Smooth muscle cell of the brain vasculature (primary cell): ENCODE measurements at places on chromosomes 2 and 18.

DNA sequence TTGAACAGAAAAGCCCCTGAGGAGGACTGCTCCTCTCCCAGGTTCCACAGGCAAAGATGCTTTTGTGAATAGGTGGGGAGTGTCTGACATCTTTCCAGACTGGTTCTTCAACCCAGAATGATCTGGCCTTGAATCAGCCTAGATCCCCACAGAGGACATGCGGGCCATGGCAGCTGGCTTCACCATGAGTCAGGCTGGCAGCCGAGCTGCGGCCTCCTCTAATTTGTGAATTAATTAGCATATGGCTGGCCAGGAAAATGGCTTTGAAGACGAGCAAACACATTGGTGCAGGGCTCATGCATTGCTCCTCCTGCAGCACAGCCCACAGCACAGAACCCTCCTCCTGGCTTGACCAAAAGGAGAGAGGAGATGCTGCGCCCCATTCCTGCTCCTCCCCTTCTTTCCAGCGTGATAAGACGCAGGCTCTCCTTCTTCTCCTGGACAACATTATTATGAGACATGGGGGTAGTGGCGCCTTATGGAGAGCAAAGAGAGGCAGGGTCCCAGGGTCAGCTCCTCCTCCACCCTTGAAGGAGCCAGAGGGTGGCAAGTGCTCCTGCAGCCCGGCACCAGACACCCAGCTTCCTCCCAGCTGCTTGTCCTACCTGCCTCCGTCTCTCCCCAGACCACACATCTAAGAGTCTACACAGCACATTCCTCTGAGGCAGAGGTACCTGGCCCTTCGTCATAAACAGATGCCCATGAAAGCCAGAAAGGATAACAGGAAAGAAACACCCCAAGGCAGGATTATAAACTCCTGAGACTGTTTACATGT lies 66.7 kb downstream of the EDAR start:
- DNase-seq, result no peak

- no peak for DNase-seq
Observed at GRCh38 chr2:164662868-164663631, 41.8 kb upstream of the GRB14 start.

- no peak for DNase-seq
Observed at GRCh38 chr2:68284896-68285295, 32.6 kb upstream of the PPP3R1 start.

DNA sequence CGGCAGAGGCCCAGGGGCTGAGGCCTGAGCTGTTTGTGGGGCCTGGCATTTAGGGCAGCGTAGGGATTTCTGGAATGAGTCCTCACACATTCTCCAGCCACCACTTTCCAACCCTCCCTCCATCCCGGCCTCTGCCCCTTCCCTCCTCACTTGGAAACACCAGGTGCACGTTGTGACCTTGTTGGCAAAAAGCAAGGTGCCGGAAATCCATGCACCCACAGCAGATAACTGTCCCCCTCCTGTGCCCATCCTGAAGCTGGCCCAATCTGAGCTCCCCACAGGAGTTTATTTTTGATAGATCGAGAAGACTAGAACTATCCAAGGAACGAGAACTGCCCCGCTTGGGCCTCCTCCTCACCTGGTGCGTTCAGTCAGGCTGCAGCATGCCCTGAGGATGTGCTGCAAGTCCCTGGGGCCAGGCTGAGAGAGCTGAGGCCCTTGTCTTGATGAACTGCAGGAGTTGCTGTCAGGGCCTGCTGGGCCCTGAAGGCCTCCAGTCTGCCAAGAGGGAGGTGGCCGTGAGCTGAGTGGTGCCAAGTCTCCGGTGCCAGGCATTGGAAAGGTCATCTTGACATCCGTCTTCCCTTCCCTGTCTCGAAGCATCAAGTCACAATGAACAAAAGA lies 55.8 kb downstream of the CTIF start:
- no peak for DNase-seq

DNA sequence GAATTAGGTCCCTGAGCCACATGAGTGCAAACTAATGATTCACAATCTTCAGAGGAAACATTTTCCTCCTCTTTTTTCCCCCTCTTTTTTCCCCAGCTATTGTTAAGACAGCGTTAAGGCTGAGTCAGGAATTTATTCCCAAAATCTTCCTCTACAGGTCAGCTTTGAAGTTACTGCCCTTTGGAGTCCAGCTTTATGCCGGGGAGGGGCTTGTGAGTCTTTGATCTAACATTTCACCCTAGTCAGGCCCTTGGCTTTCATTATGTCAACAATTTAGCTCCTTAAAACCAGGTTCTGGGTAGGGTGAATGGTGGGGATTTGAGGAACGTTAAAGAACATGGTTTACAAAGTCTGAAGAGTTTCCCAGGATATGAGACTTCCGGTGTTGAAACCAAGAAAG lies 91.0 kb upstream of the LYPD1 start:
- no peak for DNase-seq

DNA sequence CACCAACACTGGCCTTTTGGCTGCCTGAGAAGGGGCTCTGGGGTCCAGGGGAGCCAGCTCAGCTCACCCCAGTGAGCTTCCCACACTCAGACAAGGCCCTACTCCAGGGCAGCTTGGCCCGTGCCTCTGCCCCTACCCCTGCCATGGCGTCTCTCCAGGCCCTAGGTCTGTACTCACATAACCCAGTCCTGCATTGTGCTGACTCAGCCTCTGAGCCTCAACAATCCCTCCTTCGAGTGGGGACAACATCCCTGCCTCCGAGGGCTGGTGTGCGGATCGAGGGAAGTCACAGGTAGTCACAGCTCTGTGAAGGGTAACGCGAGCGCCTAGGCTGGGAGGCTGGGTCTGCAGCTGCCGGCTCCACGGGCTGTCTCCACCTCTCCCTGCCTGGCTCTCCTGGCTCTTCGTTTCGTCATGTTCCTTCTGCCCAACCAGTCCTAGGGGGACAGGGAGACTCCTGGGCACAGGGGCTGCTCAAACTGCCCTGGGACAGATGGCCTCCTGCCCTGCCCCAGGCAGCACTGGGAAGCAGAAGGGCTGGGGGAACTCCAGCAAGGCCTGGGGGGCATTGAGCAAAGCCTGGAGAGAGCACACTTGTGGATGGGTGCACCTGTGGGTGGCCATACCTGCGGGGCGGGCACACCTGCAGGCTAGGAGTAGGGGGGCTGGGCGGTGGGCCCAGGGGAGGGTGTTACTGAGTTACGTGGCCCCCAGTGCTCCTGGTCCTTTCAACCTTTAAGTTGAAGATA lies 74.6 kb downstream of the RRM2 start:
- no peak for DNase-seq

DNA sequence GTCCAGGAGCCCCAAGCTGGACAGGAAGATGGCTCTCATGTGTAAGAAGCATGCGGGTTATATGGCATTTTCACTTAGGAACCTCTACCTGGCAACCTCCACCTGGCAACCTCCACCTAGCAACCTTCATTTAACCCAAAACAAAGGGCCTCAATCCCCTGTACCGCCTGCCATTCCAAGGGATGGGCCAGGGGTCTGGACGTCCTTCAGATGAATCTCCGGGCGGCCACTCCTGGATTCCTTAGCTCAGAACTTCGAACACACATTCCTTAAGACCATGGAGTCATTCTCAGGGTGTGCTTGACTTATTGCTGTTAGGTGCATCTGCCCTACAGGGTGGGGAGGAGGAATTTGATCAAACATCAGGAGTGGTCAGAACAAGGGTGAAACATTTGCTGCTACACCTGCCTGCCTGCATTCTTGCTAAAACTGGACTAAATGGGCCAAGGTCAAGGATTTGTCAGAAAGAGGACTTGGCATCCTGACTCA lies 277.6 kb downstream of the PHLPP1 start:
- no peak for DNase-seq

DNA sequence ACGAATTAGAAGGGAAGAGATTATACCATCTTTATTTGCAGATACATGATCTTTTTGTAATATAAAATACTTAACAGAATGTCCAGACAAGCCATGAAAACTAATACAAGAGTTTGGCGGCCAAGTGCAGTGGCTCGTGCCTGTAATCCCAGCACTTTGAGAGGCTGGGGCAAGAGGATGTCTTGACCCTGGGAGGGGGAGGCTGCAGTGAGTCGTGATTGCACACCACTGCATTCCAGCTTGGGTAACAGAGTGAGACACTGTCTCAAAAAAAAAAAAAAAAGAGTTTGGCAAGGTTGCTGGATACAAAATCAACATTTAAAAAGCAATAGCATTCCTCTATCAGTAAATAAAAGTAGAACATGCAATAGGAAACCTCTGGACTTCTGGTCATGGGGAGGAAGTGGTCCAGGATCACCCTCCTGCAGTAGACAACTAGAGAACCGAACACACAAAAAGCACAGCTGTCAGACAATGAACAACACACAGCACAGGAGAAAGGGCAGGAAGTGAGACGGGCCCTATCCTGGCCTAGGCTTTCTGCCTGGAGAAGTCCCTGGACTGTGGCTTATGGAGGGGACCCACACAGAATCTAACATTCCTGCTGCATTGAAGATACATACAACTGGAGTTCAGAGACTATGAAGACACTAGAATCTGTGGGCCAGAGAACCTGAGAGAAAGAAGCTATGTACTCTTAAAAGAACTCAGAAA lies 118.9 kb upstream of the ARL4C start:
- no peak for DNase-seq

DNA sequence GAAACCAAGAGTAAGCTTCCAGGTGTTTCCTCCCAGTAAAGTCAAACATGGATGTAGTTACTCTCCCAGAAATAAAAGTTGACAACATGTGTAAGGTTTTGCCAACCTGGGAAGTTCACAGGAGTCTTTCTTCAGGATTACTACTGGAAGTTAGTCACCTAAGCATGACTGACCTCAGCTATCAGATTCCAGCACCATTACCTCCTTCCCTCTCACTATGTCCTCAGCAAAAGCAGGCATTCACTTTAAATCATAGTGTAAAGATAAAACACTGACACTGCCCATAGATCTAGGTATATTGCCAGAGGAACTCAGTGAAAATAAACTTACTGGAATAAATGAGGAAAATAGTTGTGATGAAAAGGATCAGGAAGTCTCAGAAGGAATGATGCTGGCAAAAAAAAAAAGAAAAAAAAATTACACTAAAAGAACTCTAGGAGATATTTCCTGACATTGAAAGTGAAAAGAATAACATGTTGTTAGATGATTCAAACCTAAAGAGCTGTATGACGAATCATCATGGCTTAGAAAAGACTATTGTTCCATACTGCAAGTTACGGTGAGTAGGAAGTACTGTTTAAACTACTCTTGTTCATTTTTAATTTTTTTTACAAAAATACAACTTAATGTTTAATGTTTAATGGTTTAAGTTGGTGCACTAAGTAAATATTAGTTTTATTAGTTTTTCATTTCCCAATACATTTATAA lies 484.5 kb upstream of the ZNF804A start:
- DNase-seq, result no peak

DNA sequence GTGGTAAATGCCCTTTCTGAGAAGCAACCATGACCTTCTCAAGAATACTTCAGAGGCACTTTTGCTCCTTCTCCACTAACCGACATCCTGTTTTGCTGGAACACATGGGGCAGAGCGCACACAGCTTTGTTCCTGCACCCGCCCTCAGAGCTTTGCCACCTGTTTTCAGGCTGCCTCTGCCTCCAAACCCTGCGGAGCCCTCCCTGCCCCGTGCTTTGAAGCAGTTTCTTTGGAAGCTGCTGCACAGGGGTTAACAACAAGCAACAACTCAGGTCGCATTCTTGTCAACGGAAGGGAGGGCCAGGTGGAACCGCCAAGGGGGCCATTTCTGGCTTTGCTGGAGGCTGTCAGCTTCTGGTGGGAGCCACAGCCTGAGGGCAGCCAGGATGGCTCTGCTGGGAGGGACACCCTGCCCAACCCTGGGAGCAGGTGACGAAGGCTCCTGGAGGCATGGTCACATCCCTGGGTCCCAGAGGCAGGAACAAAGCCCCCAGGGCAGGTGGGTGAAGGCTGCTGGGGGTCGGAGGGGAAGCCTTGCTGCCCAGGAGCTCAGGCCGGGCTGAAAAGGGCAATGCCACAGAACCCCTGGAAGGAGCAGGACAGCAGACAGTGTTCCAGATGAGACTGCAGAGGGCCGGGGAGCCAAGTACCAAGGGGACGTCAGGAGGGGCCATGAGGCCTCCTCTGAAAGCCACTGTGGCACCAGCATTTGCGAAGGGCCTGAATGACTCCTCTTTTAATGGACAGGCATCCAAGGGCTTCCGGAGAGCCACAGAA lies 46.8 kb downstream of the MRPS5 start:
- DNase-seq, result no peak

DNA sequence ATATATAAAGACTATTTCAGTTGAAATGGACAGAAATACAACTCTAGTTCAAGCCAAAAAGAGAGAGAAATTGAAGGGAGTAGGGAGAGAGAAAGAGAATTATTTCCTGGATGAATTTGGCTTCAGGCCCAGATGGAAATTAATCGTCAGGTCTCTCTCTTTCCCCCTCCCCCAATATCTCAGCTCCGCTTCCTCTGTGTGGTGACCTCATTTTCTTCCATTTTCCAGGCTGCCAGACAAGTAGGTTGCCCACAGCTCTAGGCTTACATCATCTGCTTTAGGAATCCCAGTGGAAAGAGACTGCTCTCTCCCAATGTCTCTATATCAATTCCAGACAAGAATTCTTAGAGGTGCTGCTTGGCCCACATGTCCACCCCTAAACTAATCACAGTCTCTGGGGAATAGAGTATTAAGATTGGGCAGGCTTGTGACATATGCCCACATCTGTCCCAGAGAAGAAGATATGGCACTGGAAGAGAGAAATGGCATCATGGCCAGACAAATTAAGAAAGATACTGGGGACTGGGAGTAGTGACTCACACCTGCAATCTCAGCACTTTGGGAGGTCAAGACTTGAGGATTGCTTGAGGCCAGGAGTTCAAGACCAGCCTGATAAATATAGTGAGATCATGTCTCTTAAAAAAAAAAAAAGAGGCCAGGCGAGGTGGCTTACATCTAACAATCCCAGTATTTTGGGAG lies 37.2 kb upstream of the CFAP36 start:
- no peak for DNase-seq

GRCh38 chr2:158270536-158270935 lies 168.9 kb downstream of the UPP2 start:
- no peak for DNase-seq

DNA sequence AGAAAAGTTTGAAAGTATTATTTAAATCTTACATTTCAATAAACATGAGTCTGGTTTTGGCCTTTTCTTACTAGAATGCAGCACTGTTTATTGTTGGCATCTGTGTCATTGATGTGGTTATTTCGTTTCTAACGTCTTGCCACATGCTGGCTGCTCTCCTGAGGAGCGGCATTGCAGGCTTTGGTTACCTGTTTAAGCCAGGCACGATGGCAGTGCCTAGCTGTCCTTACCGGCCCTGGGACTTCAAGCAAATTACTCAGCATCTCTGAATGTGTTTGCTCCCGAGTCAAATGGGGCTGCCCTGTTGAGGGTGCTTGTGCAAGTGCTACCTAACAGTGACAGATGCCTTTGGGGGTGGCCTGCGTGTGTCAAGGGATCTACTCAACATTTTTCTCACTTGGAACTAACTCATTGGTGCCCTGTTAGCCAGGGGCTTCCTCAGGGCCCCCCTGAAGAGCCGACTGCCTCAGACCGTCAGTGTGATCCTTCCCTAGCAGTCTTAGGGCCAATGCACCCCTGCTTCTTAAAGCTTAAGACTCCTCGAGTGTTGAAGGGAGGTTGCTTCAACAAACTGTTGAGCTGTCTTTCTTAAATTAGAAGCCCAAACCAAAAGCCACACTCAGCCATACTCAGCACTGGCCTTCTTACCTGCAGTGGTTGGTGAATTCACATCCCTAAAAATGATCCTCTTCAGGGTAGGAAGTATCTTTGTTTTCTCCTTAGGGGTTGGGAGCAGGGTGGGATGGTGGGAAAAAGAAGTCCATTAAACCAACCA lies 151.5 kb downstream of the NCK2 start:
- DNase-seq, result no peak

- DNase-seq, result no peak
Observed at GRCh38 chr2:45289997-45290709, 280.9 kb upstream of the SIX2 start.
